Naive thymus-derived CD4-positive, alpha-beta T cell (primary cell): ENCODE measurements at places on chromosomes 5 and 9. TPM values are rescaled to one million over a fixed set of nuclear protein-coding genes. Genes with fewer than 3 reads are reported as not detected.

DNA sequence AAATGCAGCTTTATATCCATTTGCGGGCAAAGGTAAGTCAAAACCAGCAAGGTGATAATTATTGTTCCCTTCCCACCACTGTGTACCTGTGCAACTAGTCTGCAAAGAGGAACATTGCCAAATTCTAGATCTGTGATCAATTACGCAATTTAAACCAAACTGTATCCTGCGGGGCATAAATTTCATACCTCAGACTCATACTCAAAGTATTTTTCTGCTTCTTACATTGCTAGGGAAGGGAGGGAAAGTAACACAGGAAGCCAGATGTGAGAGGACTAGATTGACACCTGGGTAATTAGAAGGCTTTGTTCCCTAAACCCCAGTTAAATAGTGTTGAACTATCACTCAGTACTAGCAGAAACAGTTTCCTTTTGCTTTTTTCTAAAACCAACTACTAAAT is 240.2 kb upstream of the ZNF608 start:
- no peak overlapping the region for H3K4me3 ChIP-seq
- no peak overlapping the region for H3K27ac ChIP-seq
- H3K4me1 ChIP-seq = no peaks in the 10 kb centered on the region
- no peaks in the 10 kb centered on the region for H3K27me3 ChIP-seq

GRCh38 chr5:40976836-40977235 is 67.5 kb downstream of the C7 start:
- DNase-seq = no peak
- H3K4me3 ChIP-seq = no peak overlapping the region
- H3K27me3 ChIP-seq = no peaks in the 10 kb centered on the region
- H3K27ac ChIP-seq = no peak overlapping the region

ARSI gene
- not detected for polyA plus RNA-seq

ITGA1 gene
- polyA plus RNA-seq = 1.6 TPM

DNA sequence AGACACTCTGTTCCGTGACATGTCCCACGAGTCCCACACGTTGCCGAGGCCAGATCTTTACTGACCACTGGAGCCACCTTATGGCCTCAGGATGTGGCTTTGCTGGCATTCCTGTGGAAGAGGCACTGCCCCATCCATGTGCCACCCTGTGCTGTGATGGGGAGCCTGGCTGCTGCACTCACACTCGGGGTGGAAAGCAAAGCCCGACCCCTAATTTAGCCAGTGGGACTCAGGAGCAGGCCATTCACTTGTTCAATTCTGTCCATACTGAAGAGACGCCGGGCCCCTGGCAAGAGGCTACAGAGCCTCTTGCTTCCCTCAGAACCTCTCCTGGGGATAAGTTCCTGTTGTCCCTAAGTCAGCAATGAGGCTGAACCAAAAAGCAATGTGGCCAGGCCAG is 18.6 kb upstream of the CEP72 start:
- DNase-seq = no peak
- H3K27me3 ChIP-seq = peaks cover 3% of the 10 kb centered on the region
- no peaks in the 10 kb centered on the region for H3K36me3 ChIP-seq

DNA sequence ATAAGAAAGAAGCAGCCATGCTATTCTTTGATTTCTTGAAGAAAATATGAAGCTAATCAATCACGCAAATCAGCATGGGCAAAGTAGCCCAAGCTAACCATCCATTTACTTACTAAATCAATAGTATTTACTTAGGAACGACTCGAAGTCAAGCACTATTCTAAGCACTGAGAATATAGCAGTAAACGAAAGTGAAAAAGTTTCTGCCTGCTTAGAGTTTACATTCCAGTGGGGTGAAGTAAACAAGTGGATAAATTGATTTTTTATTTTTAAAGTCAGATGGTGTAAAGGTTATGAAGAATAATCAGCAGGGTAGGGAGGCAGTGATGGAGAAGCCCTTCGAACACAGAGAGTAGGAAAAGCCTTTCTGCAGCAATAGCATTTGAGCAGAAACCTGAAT is 5.5 kb downstream of the TSTD2 start:
- peaks cover 9% of the 10 kb centered on the region for H3K4me1 ChIP-seq
- H3K36me3 ChIP-seq = peaks cover 9% of the 10 kb centered on the region
- no peaks in the 10 kb centered on the region for H3K27me3 ChIP-seq
